ENCODE measurements at places on chromosomes 2 and 18.

DNA sequence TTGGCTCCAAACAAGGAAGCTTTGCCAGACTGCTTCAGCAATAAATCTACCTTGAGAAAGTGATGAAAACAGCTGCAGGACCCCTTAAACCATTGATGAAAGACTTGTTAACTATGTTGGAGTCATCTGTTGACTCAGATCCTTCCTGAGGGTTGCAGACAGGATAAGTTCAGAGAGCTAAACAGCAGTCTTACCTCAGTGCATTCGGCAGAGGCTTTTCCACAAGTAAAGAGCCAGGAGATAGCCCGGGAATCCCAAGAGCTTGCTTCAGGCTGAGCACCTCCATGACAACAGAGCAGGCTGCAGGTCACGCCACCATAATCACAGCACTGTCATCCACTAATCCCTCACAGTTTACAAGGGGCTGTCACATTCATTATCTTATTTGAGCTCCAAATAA lies 23.7 kb downstream of the KIAA2012 start:
- DNase-seq: no peak

DNA sequence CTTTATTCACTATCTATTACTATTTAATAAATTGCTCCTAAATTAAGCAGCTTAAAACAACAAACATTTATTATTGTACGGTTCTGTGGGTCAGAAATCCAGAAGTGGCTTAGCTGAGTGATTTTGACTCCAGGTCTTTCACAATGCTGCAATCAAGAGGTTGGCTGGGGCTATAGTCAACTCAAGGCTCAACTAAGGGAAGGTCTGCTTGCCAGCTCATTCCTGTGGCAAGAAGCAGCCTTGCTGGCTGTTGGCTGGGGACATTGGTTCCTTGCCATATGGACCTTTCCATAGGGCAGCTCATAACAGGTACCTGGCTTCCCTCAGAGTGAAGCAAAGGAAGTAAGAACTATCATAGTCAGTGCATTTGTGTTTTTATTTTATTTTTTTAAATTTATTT lies 5.0 kb upstream of the MRPL19 start:
- no peak for DNase-seq

GRCh38 chr2:74472945-74473258 lies 422 bp upstream of the MRPL53 start:
- DNase-seq: no peak

- no peak for DNase-seq
These were observed 8.5 kb upstream of the STK39 start for GRCh38 chr2:168255866-168256265.

DNA sequence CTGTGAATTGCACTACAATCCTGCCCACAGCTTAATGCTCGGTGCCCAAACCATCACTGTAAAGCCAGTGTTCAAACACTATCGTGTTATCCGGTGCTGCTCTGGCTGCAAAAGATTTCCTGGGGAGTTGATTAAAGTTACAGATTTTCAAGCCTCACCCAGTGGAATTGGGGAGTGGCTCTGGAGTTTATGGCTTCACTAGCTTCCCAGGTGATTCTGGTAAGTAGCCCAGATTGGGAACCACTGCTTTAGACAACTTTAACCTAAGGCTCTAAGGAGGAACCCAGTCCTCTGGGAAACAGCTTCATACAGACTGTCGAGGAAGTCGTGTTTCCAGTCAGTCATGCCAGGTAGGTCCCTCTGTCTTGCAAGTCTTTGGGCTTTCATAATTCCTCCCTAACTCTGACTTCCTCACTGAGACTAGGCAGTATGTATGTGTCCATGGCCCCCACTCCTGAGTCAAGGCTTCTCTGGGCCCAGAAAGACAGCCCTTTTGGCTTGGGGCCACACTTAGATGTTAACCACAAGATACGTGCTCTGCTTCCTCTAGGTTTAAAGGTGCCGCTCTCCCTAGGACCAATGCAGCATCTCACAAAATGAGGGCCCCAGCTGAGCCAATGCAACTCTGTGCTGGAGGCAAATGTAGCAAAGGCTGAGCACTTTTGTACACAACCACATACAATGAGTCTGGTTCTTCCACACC lies 299.7 kb downstream of the PRKCE start:
- no peak for DNase-seq

GRCh38 chr2:126515471-126515870 lies 140.5 kb upstream of the GYPC start:
- no peak for DNase-seq

- peak; percentile 39 for DNase-seq
These were observed 625 bp downstream of the ARPC2 start for GRCh38 chr2:218217360-218218267.

- no peak for DNase-seq
These were observed 70.9 kb downstream of the FBXO36 start for GRCh38 chr2:229993236-229993635.
